Ecto neural progenitor cell (in vitro differentiated cells): ENCODE measurements at places on chromosomes 6 and 20.

- DNase-seq, result no peak
Observed at GRCh38 chr6:33845031-33845745, 41.4 kb upstream of the MLN start.

GRCh38 chr6:33417128-33417902, 592 bp downstream of the CUTA start:
- no peak for DNase-seq

DNA sequence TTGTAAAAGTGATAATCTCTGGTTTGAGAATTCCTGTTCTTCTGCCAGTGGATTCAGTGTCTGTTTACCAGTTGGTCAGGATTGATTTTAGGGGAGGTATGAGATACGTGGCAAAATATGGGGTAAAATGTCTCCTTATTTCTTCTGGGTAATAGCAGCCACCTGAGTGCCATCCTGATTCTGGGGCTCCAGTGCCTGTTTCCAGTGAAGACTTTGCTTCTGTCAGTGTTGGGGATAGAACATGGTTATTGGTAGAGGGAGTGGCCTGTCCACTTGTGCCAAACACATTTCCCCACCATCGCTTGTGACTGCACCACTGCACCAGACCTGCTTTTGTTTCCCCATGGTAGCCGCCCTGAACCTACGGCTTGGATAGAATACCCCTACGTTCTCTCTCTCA, 15.7 kb downstream of the PANK2 start:
- no peak for DNase-seq

DNA sequence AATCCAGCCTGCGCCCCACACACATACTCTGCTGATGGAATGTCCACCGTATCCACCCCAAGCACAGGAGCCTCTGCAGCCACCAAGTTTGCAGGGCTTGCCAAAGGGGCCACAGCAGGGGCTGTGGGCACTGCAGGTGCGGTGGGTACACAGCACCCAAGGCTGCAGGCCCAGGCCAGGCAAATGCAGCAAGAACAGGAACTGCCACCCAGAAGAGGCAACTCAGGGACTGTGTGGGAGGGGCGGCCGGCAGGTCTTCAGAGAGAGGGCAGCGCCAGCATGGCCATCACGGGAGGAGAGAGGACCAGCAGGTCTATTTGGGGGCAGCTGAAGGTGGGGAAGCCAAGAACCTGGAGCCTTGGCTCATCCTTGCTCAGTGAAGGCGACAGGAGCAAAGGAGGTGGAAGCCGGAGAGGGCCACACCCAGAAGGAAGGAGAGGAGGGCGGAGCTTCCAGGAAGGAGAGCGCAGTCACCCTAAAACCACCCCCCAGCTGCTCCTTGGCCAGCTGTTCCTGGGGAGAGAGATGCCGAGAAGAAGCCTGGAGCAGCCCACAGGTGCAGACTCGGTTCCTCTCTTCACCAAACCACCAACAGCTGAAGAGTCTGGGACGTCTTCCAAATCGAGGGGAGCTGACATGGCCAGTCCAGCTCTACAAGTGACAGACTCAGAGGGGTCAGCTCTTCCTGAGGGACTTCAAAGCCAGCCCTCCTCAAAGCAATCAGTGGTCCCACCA, 265.1 kb upstream of the CDYL start:
- no peak for DNase-seq

DNA sequence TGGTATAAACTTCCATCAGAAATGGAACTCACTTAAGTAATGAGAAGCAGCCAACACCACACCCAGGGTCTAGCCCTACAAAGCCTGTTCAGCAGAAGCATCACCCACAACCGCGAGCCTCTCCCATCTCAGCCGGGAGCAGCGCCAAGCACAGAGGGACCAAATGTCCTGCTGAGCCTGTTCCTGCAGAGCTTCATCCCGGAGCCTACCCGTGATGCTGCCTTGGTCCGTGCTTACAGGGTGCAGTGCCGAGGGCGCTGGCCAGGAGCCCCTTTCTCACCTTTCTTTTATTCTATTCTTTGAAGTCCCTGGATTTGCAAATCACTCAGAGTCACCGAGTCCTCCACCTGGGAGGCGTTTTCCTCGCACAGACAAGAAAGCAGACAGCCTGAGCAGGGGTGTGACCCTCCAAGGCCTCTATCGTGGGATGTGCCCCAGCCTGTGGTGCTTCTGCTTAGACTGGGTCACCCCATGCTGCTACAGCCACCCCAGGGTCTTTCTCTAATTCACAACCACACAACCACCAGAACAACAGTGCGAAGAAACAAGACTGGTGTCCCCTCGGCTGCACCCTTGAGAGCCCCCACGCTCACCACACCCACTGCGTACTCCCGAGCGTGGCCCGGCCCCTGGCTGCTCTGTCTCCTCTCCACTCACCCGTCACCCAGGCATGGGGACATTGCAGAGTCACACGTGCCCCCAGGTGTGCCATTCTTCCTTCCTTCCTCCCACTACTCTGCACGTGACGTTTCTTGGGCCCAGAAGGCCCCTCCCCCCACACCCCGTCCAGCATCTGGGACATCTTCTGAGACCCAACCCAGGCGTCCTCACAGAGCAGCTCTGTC, 92.2 kb upstream of the MPC1 start:
- DNase-seq, result no peak

DNA sequence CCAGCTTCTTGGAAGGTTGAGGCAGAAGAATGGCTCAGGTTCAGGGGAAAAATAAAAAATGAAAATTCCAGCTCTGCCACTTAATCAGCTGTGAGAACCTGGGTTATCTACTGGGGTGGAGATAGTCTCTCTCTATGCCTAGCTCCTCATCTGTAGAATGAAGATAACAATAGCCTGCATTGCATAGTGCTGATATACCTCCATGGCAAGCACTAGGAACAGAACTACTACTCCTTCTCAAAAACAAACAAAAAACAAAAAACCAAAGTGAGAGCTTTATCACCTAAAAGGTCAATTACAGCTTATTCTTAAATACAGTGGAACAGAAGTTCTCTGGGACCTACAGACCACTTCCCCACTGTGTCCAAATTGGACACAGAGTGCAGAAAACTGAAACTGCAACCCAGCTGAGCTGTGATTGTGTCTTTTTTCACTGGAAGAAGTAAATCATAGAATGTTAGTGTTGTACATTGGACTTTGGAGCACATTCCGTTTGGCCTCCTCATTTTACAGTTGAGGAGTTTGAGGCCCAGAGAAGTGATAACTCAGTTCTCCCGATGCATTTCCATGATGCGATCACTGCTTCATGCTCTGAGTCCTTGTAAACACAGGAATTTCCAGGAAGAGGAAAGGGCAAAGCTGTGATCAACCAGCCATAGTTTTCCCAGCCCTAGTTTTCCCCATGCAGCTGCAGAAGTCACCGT, 23.3 kb downstream of the MTFR2 start:
- DNase-seq, result no peak

GRCh38 chr20:2261046-2261485, 34.7 kb upstream of the TGM3 start:
- no peak for DNase-seq
